ENCODE measurements at places on chromosomes 12 and 14.

- DNase-seq, result no peak
Measured at GRCh38 chr12:91056488-91056887, 1.3 kb downstream of the KERA start.

DNA sequence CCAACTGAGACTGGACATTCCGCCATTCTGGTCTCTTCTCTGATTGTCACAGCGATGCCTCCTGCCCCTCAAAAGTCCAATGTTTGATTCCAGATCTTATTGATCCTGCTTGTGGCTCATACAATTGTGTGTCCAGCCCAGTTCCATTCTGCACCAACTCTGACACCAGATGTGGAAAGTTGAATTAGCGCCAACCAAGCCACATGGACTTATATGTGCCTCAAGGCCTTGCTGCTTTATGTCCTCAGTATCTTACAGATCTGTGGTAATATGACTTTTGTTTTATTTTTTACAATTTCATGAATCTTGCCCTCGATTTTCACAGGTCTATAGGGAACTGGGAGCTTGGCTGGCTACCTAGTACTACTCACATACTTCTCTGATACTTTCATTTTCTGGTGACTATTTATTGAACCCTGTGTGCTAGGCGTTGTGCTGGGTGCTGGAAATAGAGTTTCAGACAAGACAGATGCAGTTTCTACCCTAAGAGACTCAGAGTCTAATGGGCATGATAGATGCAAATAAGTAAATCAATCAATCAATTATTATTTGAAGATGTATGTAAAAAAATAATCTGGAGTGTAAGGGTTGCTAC is 472.0 kb downstream of the TMTC2 start:
- no peak for DNase-seq

DNA sequence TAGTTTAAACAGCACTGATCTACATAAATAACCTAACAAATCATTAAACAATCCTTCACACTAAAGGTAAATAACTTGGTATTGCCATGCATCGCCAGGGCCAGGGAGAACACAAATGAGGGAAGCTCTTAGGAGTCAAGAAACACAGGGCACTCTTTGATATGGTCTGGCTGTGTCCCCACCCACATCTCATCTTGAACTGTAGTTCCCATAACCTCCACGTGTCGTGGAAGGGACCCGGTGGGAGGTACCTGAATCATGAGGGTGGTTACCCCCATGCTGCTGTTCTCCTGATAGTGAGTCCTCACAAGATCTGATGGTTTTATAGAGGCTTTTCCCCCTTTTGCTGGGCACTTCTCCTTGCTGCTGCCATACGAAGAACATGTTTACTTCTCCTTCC is 17.3 kb downstream of the TMEM132D start:
- DNase-seq, result no peak

DNA sequence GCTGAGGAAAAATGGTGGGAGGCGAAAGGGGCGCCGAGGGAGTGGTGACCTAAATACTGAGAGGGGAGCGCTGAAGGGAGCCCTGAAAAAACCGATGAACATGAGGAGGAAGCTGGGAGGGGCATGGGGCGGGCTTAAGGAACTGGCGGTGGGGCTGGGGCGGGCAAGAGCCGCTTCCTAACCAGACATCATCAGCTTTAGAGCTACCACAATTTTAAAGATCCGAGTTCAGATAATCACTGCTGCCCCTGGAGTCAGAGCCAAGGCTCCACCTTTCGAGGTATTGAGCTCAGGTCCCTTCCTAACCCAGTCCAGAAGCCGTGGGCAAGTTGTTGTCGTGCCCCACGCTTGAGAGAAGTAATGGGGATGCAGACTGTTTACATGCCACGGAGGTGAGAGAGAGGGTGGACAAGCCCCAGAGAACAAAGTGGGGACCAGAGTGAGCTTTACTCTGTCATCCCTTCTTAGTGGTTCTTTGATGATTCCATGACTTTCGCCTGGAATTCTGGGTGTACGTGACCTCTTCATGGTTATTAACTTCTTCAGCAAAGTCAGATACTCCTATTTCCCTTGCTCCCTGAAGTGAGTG is 393 bp downstream of the ORMDL2 start:
- DNase-seq, result no peak

DNA sequence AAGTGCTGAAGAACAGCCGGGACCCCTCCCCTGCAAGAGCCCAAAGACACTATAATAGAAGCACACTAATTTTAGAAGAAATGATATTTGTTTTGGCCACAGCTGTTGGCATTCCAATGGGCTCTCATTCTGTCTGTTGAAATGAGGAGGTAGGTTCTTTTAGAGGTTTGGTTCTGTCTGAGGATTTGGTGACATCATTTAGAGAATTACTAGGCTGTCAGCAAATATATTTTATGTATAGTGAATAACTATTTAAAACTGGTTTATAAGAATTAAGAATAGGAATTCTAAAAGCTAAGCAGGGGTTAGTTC is 200.7 kb upstream of the SLC38A2 start:
- DNase-seq, result no peak

GRCh38 chr14:100838493-100839314 is 12.8 kb downstream of the MEG3 start:
- no peak for DNase-seq
